ENCODE measurements at places on chromosomes 12 and 14. TPM values are rescaled to one million over a fixed set of nuclear protein-coding genes. Genes with fewer than 3 reads are reported as not detected.

DNA sequence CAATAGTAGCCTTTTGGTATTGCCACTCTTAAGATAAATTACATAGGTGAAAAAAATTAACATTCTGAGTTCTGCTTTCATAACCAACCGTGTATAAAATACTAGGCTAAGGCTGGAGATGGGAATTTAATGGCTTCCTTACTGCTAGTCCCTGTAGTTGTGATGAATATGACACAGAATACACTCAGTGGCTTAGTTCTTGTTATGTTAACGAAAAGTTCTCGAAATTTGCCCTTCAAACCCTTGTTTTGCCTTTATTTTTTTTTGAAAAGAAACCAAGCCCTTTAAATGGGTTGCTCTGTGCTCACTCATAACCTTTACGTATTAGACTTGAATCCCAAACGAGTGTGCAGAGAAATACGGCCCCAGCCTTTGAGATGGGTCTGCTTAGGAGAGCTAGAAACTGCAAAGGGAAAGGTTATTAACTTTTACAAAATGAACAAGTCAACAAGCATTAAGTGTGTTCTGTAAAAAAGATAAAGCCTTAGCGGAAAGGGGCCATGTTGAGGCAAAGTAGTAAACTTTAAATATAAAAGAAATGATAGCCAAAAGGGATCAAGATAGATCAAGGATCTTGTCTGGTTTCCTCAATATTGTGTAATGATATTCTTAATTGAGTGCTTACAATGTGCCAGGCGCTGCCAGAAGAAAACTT is 1.7 kb downstream of the NUDT4 start:
- peaks cover 12% of the 10 kb centered on the region for H3K4me1 ChIP-seq
- peak; percentile 14 for DNase-seq
- H3K4me3 ChIP-seq: peak overlapping the region; percentile 98
- H3K27ac ChIP-seq: peak overlapping the region; percentile 59
- H3K27me3 ChIP-seq: no peaks in the 10 kb centered on the region

GRCh38 chr12:52201451-52201839 is 9.6 kb upstream of the KRT80 start:
- H3K27me3 ChIP-seq: no peaks in the 10 kb centered on the region
- no peak for DNase-seq
- H3K4me1 ChIP-seq: peaks cover 29% of the 10 kb centered on the region
- H3K4me3 ChIP-seq: no peak overlapping the region
- H3K36me3 ChIP-seq: no peaks in the 10 kb centered on the region

DNA sequence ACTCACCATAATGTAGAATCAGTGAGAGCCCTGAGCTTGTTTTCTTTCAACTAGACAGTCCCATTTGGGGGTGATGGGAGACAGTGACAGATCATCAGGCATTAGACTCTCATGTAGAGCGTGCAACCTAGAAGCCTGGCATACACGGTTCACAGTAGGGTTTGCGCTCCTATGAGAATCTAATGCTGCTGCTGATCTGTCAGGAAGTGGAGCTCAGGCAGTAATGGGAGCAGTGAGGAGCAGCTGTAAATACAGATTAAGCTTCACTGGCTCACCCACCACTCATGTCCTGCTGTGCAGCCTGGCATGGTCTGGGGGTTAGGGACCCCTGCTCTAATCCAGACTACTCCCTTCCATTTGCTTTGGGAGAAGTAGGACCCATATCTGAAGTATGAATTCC is 55.6 kb downstream of the FNTB start:
- no peak for DNase-seq
- H3K27ac ChIP-seq: no peak overlapping the region
- peaks cover 26% of the 10 kb centered on the region for H3K36me3 ChIP-seq
- H3K27me3 ChIP-seq: no peaks in the 10 kb centered on the region

GRCh38 chr12:57846285-57846576 is 298 bp downstream of the CTDSP2 start:
- H3K27me3 ChIP-seq: no peaks in the 10 kb centered on the region
- H3K4me3 ChIP-seq: peak overlapping the region; percentile 99
- DNase-seq: no peak
- H3K4me1 ChIP-seq: peaks cover 19% of the 10 kb centered on the region

DNA sequence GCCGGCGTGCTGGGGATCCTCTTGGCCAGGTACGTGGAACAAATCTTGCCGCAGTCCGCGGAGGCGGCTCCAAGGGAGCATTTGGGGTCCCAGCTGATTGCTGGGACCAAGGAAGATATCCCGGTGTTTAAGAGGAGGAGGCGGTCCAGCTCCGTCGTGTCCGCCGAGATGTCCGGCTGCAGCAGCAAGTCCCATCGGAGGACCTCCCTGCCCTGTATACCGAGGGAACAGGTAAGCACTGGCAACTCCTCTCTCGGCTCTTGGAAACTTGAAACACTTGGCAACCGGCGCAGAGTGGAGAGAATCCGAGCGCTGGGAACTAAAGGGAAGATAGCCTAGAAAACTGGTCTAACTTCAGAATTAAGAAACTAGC is 1.7 kb downstream of the PDE3A start:
- H3K27me3 ChIP-seq: no peaks in the 10 kb centered on the region
- peak overlapping the region; percentile 16 for H3K27ac ChIP-seq
- DNase-seq: no peak
- H3K36me3 ChIP-seq: no peaks in the 10 kb centered on the region
- H3K4me1 ChIP-seq: no peaks in the 10 kb centered on the region
- peak overlapping the region; percentile 89 for H3K4me3 ChIP-seq

DNA sequence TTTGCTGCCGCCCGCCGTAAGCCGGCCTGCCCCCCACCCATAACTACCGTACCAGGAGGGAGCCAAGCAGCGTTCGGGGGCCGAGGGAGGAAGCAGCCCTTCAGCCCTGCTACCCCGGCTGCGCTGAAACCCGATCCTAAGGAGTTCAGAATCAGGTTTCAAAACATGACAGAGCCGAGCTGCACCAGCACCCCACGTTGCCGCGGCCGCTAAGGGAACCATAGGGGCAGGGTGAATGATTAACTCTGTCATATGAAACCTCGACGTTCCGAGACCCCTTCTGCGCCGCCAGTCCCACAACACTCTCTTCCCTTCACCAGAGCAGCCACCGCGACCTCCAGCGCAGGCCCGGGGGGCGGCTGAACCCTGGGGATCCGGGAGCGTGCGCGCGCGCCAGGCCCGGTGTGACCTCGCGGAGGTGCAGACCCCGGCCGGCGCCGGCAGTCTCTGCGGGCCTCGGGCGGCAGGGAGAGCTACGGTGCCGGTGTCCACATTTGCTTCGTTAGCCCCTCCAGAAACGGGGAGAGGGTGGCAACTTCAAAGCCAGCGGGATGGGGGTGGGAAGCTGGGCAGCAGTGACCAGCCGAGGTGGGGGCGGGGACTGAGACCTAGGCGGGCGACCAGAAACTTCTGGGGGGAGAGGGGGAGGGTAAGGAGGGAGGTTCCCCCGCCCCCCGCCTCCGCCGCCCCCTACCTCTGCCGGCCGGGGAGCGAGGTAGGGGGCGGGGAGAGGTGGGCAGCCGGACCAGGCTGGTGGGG is 1.6 kb downstream of the SIX4 start:
- H3K4me1 ChIP-seq: peaks cover 10% of the 10 kb centered on the region
- peaks cover 16% of the 10 kb centered on the region for H3K36me3 ChIP-seq
- H3K4me3 ChIP-seq: peak overlapping the region; percentile 71
- DNase-seq: peak; percentile 79

GRCh38 chr12:46887870-46888269 is 62.1 kb upstream of the SLC38A4 start:
- H3K36me3 ChIP-seq: no peaks in the 10 kb centered on the region
- H3K27me3 ChIP-seq: no peaks in the 10 kb centered on the region
- H3K4me3 ChIP-seq: no peak overlapping the region
- no peak overlapping the region for H3K27ac ChIP-seq

GRCh38 chr12:13101821-13102375 is 1.6 kb downstream of the GSG1 start:
- H3K27me3 ChIP-seq: no peaks in the 10 kb centered on the region
- no peaks in the 10 kb centered on the region for H3K36me3 ChIP-seq
- DNase-seq: peak; percentile 46

GRCh38 chr14:75201087-75201486 is 24.7 kb upstream of the TMED10 start:
- no peak overlapping the region for H3K27ac ChIP-seq
- no peaks in the 10 kb centered on the region for H3K27me3 ChIP-seq
- no peak for DNase-seq
- no peaks in the 10 kb centered on the region for H3K36me3 ChIP-seq
- no peak overlapping the region for H3K4me3 ChIP-seq

DNA sequence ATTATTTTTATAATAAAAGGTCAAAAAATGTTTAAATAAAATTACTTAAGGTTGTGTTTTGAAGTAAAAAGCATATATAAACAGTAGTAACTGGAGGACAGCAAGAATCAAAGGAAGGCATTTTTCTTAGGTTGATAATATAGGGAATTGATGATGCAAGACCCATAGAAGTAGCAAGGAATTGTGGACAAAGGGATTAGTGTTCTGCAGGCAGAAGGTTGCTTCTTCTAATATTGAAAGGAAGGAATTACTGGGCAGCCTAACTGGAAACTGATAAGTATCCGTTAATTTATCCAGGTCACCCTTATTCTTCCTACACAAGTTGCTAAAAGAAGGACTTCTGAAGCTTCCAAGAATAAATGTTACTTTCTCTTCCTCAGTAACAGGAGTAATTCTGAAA is 54.5 kb upstream of the ALX1 start:
- DNase-seq: no peak
- H3K4me1 ChIP-seq: no peaks in the 10 kb centered on the region
- H3K27me3 ChIP-seq: no peaks in the 10 kb centered on the region
- H3K36me3 ChIP-seq: no peaks in the 10 kb centered on the region
- H3K4me3 ChIP-seq: no peak overlapping the region

Gene HCAR1
- polyA plus RNA-seq: 0.03 TPM

Gene MSRB3
- polyA plus RNA-seq: 35.7 TPM

Gene OR6C2
- not detected for polyA plus RNA-seq

Gene PRR4
- 1.7 TPM for polyA plus RNA-seq

Gene TMEM253
- polyA plus RNA-seq: not detected

Gene KLRF1
- not detected for polyA plus RNA-seq
